ENCODE measurements at places on chromosomes 11 and 22.

DNA sequence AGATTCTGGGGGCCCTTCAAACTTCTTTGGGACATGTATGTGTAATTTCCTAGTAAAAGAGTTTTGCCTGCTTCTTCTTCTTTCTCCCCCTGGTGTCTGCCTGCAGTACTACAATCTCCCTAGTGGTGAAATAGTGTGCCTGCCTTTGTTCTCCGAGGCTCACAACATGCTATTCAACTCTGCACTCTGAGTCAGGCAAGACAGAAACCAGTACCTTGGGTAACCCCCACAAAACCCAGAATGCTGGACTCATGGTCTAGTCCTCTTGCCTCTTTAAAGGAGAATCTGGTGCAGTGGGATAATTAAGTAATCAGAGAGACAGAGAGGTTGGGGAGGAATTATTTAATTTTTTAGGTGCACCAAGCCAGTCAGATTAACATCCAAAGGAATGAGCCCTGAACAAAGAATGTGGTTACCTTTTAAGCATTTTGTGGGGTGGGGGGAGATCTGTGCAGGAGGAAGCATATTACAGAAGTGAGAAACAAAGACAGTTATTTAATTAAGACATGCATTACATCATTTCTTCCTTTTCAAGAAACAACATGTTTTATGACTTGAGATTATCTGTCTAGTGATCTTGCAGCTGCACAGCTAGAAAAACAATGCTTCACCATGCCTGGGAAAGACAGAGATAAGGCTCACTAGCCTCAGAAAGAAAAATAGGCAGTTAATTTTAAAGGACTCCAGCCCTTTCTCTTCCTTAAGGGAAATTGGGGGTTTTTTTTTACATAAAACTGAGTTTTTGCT lies 11.0 kb upstream of the MS4A6A start:
- peak; percentile 16 for DNase-seq

DNA sequence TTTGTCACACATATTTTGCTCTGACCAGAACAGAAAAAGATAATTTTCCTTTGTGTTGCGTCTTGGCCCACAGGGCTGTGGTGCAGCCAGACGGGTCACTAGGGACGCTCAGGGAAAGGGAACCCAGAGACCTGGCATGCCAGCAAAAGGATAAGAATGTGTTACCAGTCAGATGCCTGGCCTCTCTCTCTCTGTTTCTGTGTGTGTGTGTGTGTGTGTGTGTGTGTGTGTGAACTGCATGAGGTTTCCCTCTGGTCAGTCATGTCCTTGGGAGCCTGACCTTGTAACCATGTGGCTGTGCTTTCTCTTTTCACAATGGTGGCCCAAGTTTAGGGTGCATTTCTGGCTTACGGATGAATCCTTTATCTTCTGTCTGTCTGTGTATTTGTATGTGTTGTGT lies 25.4 kb downstream of the CCKBR start:
- DNase-seq, result no peak

DNA sequence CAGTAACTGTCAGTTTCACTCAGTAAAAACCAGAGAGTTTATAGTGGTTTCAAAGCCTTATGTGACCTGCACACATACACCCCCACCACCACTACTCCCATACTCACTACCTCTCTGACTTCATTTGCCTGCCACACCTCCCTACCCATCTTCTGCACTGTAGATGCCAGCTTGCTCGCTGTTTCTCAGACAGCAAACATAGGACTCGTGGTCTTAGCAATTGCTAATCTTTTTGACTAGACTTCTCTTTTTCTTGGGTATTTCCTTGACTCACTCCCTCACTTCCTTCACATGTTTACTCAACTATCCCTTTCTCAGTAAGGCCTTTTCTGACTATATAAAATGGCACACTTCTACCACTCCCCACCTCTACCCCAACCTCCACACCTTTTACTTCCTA lies 27.8 kb downstream of the CEP295 start:
- no peak for DNase-seq

DNA sequence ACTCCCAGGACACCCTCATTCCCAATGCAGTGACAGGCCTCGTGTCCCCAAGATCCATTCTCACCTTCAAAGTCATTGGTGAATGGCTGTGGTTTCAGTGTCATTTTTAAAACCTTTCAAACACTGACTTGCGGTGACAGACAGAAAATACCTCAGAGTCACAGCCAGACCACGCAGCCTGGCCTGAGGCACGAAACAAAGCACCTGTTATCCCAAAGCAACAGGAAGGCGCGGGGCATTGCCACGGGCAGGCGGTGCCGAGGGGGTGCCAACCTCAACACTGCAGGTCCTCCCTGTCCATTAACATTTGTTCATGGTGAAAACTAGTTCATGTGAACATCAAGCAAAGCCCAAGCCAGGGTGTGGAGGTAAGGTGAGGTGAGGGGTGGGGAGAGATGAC lies 38.2 kb downstream of the RPUSD4 start:
- no peak for DNase-seq

DNA sequence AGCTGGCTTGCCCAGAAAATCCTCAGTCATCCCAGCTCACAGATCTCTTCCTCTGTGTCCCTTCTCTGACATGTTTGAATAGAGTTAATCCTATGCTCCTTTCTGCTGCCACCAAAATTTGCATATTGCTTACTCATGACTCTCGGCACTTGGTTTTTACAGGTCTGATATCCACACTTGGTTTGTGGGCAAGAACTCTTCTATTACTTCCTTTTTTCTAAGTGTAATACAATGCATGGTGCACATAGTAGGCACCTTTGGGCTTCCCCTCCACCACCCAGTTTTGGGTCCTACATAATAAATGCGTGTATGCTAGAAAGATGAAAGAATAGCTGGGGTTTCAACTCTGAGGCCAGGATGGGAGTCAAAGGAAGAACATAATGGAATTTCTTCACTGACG lies 69.7 kb upstream of the GRK3 start:
- no peak for DNase-seq

DNA sequence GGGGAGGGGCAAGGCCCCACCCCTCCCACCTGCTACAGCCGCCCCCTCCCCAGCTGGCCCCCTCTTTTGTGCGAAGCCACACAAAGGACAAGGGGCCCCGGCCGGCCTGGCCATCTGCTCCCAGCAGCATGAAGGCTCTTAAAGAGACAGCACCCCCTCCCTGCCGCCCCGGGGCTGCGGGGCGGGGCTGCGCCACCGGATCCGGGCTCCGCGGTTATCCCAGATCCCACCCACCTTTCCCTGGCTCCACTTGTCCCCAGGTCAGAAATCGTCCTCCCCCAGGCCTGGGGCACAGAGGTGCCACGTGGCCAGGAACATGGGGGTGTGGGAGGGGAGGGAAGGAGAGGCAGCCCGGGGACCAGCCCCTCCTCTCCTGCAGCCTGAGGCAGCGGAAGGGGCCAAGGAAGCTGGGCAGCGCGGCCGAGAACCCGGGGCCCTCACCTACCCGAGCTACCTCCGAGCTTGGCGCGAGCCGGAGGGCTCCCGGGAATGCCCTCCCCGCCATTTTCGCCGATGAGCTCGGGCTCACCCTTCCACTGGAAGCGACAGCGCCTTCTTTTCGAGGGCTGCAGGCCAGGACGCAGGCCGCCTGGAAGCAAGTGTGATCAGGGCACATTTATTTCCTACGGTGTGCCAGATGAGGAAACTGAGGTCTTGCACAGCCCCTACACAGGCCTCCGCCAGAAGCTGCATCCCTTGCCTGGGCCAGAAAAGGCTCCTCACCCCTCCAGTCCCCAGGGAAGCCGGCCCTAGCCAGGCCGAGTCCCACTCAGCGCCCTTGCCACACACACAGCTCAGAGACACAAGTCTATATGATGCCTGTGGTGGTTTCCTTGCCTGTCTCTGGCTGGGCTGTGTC lies 2.5 kb upstream of the RCOR2 start:
- DNase-seq, result peak; percentile 62

DNA sequence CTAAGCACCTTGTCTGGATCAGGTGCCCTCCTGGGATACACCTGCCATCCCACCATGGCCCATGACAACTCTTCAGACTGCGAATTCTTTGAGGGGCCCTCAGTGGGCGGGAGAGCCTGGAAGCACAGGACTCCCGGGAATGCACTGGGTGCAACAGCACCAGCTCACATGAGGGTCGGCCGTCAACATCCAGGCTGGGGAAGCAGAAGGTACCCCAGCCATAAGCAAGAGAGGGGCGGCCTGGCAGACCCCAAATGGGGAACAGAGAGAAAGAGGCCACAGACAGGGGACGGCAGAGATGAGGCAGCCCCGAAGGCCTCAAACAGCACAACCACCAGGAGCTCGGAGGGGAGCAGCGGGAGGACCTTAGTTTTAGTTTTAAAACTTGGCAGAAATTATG lies 94.4 kb downstream of the PHF21B start:
- no peak for DNase-seq

DNA sequence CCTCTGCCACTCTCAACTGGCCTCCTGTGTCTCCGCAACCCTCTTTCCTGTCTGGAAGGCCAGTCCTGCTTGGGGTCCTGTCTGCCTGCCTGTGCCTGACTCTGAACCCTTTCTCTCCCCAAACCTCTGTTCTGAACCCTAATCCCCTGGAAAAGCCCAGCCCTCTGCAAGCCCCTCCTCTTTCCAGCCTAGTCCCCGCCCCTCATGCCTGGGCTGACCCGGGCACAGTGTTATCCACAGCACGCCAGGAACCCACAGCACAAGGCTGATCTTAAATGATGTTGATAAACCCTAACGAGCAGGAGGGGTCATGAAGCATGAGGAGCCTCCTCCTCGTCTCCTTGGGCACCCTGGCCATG lies at the start of gene IFITM10:
Gene IFITM10 (minus strand): TSS at position 115 of the 359 bp plus-strand sequence. CDS start 153 bp downstream, outside the sequence.
- no peak for DNase-seq

DNA sequence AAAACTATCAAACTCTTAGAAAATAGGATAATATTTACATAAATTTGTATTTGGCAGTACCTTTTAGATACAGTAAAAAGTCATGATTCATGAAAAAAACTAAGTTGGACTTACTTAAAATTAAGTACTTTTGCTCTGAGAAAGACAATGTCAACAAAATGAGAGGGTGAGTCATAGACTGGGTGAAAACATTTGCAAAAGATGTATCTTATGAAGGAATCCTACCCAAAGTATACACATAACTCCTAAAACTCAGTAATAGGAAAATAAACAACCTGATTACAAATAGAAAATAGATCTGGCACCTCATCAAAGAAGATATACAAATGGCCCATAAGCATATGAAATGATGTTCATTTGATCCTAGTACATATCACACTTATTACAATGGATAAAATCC lies 1154.6 kb downstream of the JRKL start:
- DNase-seq, result no peak

- DNase-seq, result no peak
Observed at GRCh38 chr22:17699696-17700340, 61.3 kb downstream of the BCL2L13 start.

- DNase-seq, result no peak
Observed at GRCh38 chr22:29388759-29389090, 355 bp upstream of the AP1B1 start.

DNA sequence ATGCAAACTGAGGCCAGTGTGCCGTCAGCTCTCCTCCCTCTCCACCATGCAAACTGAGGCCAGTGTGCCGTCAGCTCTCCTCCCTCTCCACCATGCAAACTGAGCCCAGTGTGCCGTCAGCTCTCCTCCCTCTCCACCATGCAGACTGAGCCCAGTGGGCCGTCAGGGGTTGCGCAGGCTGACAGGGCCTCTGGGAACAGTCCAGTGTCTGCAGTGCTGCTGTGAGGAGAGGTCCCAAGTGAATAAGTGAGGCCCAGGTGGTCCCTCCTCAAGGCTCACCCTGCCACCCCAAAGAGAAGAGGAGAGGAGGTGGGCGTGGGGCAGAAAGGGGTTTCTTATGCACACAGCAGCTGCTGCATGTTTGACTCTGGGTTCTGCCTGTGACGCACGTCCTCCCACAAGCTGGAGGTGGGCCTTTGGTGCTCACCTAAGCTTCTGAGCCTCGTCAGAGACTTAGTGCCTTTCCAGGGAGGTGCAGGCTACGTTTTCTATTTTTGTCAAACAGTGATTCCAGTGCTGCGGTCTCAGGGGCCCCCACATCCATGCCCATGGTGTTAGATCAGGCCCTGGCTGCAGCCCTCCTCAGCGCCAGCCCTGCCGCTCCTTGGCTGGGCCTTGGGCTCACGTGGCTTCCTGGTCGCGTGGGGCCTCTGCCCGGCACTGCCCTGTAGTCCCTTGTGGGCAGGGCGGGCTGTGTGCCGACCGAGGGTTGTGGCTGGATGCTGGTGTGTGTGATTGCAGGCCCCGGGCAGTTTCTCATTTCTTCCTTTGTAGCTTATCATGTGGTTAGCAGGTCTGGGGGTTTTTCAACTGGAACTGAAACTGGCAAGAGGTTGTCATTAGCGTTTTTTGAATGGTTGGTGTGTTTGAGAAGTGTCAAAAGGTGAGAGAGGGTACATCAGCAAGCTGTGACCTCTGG lies 7.1 kb downstream of the TPCN2 start:
- DNase-seq, result no peak

DNA sequence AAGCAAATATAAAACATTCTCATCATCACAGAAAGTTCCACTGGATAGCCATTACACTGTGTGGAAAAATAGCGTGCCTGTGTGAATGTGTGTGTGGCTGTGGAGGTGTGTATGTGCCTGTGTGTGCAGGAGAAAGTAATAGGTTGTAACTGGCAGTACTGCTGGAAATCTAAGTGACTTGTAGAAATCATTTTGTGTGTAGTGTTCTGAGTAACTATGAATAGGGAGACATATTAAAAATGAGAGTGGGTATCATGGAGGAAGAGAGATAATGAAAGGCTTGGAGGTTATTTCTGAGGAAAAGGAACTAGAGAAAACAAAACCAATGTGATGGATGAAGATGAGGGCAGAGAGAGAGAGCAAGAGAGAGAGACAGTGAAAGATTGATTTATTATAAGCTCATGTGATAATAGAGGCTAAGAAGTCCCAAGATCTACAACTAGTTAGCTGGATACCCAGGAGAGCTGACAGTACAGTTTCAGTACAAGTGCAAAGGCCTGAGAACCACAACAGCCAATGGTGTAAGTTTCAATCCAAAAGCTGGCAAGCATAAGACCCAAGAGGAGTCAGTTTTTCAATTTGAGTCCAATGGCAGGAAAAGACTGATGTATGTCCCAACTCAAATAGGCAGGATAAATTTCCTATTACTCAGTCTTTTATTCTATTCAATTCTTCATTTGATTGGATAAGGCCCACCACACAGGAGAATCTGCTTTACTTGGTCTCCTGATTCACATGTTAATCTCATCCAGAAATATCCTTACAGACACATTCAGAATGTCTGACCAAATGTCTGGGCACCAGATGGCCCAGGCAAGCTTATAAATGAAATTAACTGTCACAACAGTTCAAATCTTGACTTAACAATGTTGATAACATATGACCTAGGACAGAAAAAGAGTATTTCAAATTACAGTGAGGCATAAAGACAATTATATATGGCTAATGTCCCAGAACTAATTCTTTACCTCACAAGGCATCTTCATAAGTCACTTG lies 14.9 kb downstream of the KBTBD3 start:
- no peak for DNase-seq

DNA sequence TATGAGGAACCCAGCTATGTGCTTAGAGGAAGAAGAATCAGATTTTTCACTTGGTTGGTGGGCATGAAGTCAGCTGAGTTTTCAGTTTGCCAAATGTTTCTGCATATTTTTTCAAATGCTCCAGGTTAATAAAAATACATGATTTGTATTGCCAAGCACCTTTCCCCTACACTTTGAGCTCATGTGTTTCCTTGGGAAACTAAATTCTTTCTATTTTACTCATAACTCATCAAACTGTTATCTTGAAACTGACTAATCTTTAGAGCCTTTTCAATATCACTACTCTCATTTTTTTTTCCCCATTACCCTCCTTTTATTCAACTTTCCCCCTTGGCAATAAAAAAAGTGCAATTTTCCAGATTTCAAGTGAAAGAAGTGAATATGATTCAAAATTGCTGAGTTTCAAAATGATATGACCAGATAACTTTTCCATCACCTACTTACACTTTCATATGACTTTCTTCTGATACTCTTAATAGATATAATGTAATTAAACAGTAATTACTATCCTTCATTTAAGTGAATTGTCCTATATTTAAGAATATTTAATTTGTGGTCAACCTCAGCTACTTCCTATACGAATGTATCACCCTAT lies 91.9 kb upstream of the SOX6 start:
- peak; percentile 11 for DNase-seq

Measured in fibroblast of skin of right biceps (primary cell).